ENCODE measurements at places on chromosomes 5 and 9. TPM values are rescaled to one million over a fixed set of nuclear protein-coding genes. Genes with fewer than 3 reads are reported as not detected.

The CSF1R gene
- total RNA-seq: 0.22 TPM

The ADAMTS16 gene
- 2.4 TPM for total RNA-seq

The EQTN gene
- total RNA-seq: not detected

The LCN2 gene
- not detected for total RNA-seq

The ASPN gene
- total RNA-seq: 0.07 TPM

The SLC1A1 gene
- total RNA-seq: 14.7 TPM

The KIAA1958 gene
- 2.9 TPM for total RNA-seq

The NMUR2 gene
- total RNA-seq: not detected

The MSMP gene
- total RNA-seq: not detected

The PDE6A gene
- total RNA-seq: 0.02 TPM

The CNTFR gene
- total RNA-seq: 0.05 TPM

The TICAM2 gene
- total RNA-seq: 16.0 TPM

The CTXN3 gene
- not detected for total RNA-seq

The PCDHGA10 gene
- 0.71 TPM for total RNA-seq

The LTC4S gene
- total RNA-seq: not detected

The SLC6A19 gene
- not detected for total RNA-seq

The SLC4A9 gene
- total RNA-seq: not detected

The RNF208 gene
- total RNA-seq: not detected

The MARCOL gene
- total RNA-seq: not detected

GRCh38 chr5:138677782-138678181, 75.4 kb upstream of the CTNNA1 start:
- DNase-seq: no peak

GRCh38 chr5:4252385-4252784, 656.8 kb downstream of the IRX1 start:
- DNase-seq: no peak

- peak; percentile 36 for DNase-seq
Measured at GRCh38 chr9:1837453-1838084, 177.6 kb upstream of the SMARCA2 start.

DNA sequence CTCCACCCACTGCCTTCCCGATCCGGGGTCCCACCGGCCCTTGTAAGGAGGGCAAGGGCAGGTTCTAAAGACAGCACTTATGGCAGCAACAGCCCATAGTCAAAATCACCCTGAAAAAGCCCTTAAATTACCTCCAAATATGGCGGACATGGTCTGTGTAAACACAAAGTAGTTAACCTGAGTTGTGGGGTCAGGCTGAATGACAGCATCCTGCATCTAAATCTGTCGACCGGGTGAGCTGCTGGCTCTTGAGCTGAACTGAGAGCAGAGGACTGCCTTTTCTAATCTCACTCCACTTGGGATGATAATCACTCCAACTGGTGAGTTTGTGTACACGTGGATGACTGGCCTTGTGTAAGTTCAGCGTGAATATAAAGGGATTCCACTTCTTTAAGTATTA, 249.6 kb downstream of the DENND1A start:
- DNase-seq: no peak

DNA sequence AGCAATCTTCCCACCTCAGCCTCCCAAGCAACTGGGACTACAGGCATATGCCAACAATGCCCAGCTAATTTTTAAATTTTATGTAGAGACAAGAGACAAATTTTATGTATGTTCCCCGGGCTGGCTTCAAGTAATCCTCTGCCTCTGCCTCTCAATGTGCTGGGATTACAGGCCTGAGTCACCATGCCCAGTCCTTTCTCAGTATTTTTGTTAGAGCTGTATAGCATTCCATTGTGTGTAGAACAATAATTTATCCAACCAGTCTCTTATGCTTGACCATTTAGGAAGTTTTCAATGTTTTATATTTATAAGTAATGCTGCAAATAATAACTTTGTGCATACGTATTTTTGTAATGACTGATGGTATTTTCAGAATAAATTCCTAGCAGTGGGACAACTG, 38.9 kb upstream of the CTXN3 start:
- no peak for DNase-seq

DNA sequence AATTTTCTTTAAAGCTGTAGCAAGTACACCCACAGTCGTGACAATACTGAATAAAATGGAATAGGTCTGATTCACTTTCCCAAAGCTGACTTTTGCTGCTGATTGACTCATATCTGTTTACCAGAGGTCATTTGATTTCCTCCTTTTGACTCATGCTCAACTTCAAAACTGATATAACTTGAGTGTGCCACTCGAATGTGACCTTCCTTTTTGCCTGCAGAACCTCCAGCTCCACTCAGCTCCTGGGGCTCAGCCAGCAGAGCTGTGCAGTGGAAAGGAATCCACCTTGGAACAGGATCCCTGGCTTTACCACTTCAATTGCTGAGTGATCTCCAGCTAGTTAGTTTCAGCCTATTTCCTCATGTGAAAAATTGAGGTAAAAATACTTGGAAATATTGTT, 84.1 kb downstream of the FEM1C start:
- DNase-seq: peak; percentile 96

DNA sequence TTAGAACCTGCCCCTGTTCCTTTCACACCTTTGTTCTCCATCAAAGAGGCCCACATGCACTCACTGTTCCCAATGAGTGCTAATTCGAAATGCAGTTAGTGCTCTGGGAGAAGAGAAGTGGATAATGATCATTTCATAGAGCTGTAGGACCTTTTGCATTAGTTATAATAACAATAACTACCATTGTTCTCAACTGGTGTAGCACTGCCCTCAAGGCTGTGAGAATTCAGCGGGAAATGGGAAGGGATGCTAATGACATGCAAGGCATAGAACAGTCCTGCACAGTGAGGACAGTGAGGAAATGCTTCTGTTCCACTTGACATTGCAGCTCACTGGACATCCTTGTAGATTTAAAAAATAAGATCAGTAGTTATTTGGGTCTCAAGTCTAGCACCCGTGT, 187.4 kb downstream of the FBXL7 start:
- DNase-seq: no peak

- DNase-seq: no peak
Measured at GRCh38 chr5:90475436-90475980, 844 bp downstream of the POLR3G start.

DNA sequence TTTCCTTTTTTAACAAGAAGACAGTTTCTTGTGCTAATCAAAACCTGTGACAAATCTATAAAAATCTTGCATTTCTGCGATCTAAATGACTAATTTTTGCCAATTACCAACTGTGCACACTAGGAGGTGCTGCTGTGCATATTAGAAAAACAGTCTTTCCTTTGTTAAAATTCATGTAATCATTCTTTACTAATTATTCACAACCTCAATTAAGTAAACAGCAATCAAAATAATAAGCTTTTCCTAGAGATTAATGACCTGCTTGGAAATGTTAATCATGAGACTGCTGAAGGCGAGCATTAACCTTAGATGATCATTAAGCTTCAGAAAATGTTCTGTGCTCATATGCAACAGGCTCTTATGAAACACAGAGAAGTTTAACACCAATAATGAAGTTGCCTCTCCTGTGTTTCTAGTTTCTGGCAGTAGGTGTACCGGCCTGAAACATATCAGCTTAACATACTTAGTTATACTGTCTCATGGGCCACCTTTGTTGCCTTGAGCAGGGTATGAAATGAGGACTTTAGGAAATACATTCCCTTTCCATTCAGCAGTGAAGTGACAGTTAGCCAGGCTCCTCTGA, 17.7 kb downstream of the RFESD start:
- DNase-seq: peak; percentile 49

GRCh38 chr5:167565189-167565954, 726.1 kb upstream of the WWC1 start:
- DNase-seq: peak; percentile 32

- DNase-seq: no peak
Measured at GRCh38 chr9:98324801-98325200, 69.4 kb upstream of the TBC1D2 start.

- no peak for DNase-seq
Measured at GRCh38 chr9:14585730-14586473, 107.3 kb downstream of the ZDHHC21 start.

GRCh38 chr9:17739022-17739421, 160.2 kb downstream of the SH3GL2 start:
- DNase-seq: no peak

- DNase-seq: no peak
Measured at GRCh38 chr5:122126756-122127321, 2.5 kb upstream of the ZNF474 start.

- DNase-seq: peak; percentile 73
Measured at GRCh38 chr9:81522716-81523551, 166.4 kb downstream of the TLE1 start.

DNA sequence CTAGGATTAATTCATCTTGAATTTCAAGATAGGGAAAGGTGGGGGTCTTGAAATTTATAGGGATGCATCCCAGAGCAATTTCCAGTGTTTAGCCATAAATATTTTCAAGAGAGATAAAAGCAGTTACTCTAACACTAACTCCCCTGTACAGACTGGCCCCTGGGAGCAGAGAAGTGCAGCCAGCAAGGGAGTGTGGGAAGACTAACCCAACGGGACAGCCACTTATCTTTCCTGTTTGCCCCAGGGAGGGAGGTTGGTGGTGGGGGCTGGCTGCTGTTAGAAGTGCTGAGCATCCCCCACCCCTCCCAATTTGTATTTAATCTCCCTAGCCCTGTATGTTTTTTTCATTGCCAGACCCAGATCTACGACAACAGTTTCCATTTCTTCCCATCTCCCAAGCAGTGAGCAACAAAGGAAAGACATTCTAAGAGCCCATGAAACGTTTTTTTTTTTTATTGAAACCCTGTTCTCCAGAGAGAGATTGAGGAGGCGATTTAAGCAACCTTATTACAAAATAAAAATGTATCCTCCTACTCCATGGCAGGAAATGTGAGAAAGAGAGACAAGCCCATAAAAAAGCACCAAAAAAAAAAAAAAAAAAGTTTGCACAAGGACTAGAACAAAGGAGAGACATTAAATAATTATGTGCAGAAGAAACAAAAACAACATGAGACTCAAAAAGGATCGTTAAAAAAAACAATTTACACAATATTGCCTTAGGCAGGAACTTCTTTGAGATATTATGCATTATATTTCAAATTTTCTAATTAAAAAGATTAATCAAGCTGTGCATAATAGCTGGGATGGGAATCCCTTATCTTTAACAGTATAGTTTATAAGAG, 343.4 kb downstream of the ARHGEF28 start:
- no peak for DNase-seq

- no peak for DNase-seq
Measured at GRCh38 chr5:112418659-112419163, 366 bp downstream of the EPB41L4A start.

- no peak for DNase-seq
Measured at GRCh38 chr5:168092209-168093185, 198.9 kb upstream of the WWC1 start.

GRCh38 chr9:97525451-97525850, 24.0 kb downstream of the TMOD1 start:
- DNase-seq: peak; percentile 98

GRCh38 chr5:136197462-136198142, 4.6 kb upstream of the SMIM32 start:
- peak; percentile 40 for DNase-seq

GRCh38 chr9:94010980-94011533, 55.9 kb upstream of the BARX1 start:
- DNase-seq: no peak

DNA sequence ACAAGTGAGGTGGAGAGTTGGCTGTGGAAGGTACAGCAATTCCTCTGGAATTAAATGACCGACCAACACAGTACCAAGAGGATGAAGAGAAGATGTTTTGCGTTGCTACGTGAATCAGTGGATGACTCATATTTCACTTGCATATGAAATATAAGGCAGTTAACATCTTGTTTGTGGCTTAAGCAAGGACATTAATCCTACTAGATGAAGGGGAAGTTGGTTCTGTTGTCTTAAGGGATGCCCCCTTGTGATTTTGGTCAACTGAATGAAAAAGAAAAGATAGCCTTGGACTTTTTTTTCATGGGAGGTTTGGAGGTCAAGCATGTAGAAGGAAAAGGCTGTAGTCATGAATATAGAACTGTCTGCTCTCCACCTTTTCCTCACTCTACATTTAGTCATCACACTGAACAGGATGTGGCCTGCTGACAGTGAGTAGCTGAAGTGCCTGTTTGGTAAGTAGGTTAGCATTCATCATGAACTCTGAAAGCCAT, 33.9 kb downstream of the VLDLR start:
- peak; percentile 94 for DNase-seq
